CD4-positive, alpha-beta memory T cell (primary cell): ENCODE measurements at places on chromosomes 4 and X. TPM values are rescaled to one million over a fixed set of nuclear protein-coding genes. Genes with fewer than 3 reads are reported as not detected.

Gene SH2D1A
- total RNA-seq = 50.3 TPM

Gene COL4A5
- total RNA-seq = not detected

Gene CLDN22
- total RNA-seq = not detected

Gene COL4A6
- total RNA-seq = not detected

Gene FAM236C
- not detected for total RNA-seq

Gene XAGE1B
- not detected for total RNA-seq

Gene APLN
- total RNA-seq = not detected

Gene CCDC149
- total RNA-seq = 0.14 TPM

Gene IL13RA2
- not detected for total RNA-seq

Gene PAGE4
- not detected for total RNA-seq

Gene GIMD1
- total RNA-seq = not detected

Gene RNF175
- 0.67 TPM for total RNA-seq

Gene STPG2
- 0.47 TPM for total RNA-seq

Gene FGFBP1
- not detected for total RNA-seq

Gene TBC1D8B
- total RNA-seq = 2.9 TPM

Gene SPANXN4
- total RNA-seq = not detected

Gene ANOS1
- 0.15 TPM for total RNA-seq

Gene RAI2
- total RNA-seq = 1.2 TPM

Gene USP17L27
- total RNA-seq = not detected

Gene PRKG2
- total RNA-seq = 2.2 TPM

Gene NMU
- total RNA-seq = not detected
